ENCODE measurements at places on chromosomes 6 and 20. TPM values are rescaled to one million over a fixed set of nuclear protein-coding genes. Genes with fewer than 3 reads are reported as not detected.

ENPP4 gene
- 18.4 TPM for total RNA-seq

TEAD3 gene
- total RNA-seq: 11.1 TPM

BEND3 gene
- total RNA-seq: 6.9 TPM

BPIFB1 gene
- total RNA-seq: not detected

SLC24A3 gene
- 12.8 TPM for total RNA-seq

SMOC2 gene
- total RNA-seq: 56.6 TPM

IMPG1 gene
- 68.0 TPM for total RNA-seq

Data from camera-type eye (tissue), 1 donor.